OCI-LY7 (cell line): ENCODE measurements at places on chromosomes 6 and 20. TPM values are rescaled to one million over a fixed set of nuclear protein-coding genes. Genes with fewer than 3 reads are reported as not detected.

GRCh38 chr6:169953686-169954085 lies 202.3 kb downstream of the ERMARD start:
- no peak for DNase-seq

- no peak for DNase-seq
Observed at GRCh38 chr20:4681401-4681800, 40.3 kb upstream of the PRND start.

DNA sequence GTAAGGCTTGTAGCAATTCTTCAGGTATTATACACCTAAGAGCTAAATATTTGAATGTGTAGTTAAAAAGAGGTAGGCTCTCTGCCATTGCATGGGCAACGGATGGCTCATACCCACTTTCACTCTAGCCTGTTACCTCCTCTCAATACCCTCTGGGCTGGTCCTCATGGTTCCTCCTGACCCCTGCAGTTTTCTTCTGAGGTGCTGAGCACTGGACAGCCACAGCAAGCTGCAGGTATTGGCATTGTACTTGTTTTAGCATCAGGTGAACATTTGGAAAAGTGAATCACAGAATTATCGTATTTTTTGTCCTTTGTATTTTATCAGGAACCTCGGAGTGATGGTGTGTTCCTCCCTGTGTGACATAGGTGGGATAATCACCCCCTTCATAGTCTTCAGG lies 32.9 kb downstream of the SLC22A1 start:
- no peak for DNase-seq

DNA sequence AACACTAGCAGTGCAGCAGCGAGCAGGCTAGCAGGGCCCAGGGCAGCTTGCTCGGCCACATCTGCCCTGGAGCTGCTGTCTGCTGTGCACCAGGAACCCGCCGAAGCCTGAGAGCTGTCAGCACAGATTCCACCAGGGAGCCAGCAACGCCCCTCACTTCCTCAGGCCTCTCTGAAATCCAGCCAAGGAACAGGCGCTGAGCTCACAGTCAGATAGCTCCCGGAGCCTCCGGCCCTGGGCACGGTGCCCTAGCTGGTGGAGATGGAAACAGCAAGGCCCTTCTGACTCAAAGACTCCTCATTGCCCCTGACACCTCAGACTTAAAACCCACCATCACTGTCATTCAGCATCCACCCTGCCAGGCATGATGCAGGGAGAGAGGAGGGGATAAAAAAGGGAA lies 839.4 kb downstream of the MAFB start:
- no peak for DNase-seq

- no peak for DNase-seq
Observed at GRCh38 chr6:43957273-43957672, 170.0 kb downstream of the MRPL14 start.

Gene FLRT3
- not detected in 2 replicates for total RNA-seq
